ENCODE measurements at places on chromosomes 3 and 15.

DNA sequence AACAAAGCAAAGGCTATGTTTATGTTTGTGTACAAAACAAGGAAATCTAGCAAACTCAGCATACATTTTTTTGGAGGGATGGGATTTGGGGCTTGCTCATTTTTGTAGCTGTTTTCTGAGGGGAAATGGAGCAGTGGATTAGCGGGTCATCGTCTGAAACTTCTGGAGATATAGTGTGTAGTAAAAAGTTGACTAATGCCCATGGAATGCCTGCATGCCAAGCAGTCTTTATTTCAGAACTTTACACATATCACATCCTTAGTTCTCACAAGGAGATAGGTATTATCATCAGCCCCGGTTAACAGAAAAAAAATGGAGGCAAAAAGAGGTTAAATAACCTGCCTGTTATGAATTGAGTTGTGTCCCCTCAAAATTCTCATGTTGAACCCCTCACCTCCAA lies 47.1 kb downstream of the ATP13A4 start:
- no peak for DNase-seq

DNA sequence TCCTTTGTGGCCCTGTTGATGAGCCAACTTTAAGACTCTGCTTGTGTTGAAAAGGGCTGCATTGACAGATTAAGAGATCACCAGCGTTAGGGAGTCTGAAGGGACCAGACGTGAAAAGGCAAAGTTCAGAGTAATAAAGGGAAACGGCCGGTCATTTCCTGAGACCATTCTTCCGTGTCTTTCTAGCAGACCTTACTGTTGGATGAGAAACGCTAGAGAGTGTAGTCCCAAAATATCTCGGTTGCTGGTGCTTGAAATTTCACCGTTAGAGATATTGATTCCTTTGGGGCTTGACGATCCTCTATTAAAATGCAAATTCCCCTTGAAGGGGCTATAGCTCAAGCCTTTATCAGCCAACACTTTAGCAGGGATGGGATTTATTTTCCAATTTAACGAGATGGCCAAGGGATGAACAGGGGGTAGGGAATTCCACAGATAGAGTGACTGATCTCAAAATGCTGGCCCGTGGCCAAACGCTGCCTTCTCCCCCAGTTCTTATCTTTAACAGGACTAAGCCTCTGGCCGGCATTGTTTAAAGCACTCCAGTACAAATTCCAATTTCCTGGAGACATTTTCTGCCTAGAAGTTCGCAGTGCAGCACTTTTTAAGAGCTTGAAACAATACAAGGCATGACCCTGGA lies 250.4 kb downstream of the TJP1 start:
- no peak for DNase-seq

DNA sequence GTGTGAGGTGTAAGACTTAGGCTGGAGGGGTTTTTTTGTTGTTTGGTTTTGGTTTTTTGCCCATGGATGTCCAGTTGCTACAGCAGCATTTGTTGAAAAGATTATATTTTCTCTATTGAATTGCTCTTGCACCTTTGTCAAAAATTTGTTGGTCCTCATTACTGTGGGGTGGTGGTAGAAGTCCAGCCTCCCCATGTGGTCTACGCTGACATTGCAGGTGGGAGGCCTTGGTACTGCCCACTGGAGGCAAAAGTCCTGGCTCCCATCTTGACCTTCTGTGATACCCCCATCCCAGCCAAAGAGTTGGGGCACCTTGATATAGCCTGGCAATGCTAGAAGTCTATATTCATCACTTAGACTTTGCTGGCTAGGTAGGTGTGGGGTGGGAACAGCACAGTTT lies 5.4 kb upstream of the RAB6B start:
- DNase-seq: no peak

DNA sequence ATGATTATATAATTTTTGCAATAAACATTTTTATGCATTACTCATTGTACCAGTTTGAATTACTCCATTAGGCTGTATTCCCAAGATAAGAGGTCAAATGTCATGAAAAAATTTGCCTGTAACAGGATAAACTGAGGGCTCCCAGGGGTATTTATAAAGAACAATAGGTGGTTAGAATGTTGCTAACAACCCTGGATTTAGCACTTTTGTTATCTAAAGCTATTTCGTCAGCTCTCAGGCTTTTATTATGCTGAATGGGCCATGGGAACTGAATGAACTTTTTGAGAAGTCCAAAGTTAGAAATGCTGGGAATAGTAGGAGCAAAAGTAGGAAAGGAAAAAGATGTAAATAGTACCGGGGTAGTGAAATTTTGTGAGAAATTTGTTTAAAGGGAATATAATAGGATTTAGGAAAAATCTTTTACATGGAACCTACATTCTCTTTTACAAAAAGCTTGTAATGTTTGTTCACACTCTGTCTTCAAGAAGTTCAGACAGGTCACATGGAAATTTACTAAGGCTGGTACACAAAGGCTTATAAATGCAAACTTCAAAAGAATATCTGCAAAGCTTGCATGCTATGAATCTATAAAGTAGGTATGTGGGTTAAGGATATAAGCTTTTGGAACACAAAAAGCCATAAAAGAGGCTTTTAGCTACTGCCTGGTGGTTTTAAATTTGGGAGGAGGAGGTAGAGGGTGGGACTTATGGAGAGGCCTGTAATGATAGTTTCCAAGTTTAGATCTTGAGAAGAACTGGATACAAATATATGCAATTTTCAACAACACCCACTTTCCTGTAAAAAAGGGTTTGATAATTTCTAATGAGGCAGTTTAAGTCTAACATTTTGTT lies 445.8 kb upstream of the NAALADL2 start:
- no peak for DNase-seq

DNA sequence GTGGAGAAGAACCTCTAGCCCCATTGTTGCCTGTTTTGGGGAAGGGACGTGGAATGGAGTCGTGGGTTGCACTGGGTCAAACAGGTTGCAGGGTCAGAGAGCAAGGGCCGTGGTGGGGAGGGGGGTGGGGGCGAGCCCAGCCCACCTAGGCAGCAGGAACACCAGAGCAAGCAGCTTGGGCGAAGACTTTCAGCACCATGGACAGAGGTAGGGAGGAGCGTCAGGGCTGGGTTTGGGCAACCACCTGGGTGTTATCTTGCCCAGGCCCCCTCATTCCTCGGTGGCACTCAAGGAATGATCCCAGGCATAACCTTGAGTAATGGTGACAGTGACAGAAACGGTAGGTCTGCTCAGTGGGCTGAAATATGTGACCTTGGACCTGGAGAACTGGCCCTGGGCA lies 45.9 kb upstream of the TMEM115 start:
- no peak for DNase-seq
